Stimulated activated CD4-positive, alpha-beta T cell treated with anti-CD3 and anti-CD28 coated beads, Interleukin-1b, Interleukin-23, amount 100 ng/mL, for 48 hours (primary cell): ENCODE measurements at places on chromosomes 7 and 10.

DNA sequence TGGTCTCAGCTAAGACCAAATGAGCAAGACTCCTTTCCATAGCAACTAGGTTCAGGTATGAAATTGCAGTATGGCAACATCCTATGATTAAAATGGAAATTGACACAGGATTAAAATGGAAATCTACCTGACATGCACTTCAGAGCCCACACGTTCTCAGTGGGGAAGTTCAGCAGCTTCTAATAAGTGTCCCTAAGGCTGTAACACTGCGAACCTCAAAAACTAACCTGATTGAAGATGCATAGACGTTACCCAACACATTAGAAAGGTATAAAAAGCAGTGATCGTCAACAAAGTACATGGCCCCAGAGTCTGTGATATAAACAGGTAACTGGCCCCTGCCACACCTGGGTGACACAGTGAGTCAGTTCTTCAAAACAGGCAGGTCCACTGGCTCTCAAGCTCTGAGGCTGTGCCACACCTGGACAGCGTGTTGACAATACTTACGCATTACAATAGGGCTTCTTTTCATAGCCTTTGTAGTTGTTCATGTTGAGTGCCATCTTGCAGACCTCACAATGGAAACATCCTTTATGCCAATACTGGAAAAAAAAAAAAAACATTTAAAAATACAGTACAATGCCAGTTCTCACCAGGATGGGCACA, 274.9 kb upstream of the NEBL start:
- no peak for DNase-seq

GRCh38 chr7:125830743-125831142, 901.1 kb upstream of the POT1 start:
- no peak for DNase-seq

DNA sequence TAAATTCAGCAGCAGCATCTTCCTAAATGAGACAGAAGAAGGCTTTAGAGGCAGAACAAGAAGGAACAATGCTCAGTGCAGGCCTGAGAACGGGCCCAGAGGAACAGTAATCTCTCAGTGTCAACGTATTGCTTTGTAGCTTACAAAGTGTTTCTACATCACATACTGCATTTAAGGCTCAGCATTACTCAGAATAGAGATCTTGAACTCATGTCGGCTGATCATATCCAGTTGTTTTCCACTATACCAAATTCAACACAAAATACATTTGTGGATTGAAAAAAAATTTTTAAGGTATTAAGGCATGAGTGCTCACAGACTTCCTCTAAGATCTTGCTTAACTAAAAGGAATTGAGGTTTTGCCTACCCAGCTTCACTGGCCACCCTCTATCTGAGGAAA, 325.1 kb downstream of the HPSE2 start:
- no peak for DNase-seq

DNA sequence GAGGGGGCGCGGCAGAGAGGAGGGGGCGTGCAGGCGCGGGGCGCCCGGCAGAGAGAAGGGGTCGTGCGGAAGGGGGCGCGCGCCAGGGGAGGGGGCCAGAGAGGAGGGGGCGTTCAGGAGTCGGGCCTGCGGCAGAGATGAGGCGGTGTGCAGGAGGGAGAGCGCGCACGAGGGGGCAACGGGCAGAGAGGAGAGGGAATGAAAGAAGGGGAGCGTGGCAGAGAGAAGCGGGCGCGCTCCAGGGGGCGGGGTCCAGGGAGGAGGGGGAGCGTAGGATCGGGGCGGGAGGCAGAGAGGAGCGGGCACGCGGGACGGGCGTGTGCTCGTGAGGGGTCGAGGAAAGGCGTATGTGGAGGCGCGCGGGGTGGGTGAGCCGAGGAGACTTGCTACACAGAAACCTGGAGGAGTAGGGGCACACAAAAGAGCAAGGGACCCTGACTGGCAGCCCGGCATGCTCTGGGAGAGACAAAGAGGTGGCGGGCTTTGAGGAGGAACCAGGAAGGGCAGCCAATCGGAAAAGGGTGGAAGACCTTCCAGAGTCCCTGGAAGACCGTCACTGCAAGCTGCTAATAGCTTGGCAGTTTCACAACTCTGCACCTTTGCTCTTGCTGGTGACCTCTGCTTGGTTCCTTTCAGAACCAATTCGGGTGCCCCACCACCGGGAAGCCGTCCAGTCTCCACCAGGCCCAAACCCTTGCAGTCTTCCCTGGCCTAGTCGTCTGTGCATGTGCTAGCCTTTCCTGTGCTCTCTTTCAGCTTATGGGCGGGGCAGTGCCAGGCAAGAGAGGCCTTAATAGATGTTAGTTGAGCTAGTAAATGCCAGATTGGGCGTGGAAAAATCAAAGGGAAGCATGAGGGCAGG, 639 bp downstream of the DYDC2 start:
- DNase-seq, result no peak

DNA sequence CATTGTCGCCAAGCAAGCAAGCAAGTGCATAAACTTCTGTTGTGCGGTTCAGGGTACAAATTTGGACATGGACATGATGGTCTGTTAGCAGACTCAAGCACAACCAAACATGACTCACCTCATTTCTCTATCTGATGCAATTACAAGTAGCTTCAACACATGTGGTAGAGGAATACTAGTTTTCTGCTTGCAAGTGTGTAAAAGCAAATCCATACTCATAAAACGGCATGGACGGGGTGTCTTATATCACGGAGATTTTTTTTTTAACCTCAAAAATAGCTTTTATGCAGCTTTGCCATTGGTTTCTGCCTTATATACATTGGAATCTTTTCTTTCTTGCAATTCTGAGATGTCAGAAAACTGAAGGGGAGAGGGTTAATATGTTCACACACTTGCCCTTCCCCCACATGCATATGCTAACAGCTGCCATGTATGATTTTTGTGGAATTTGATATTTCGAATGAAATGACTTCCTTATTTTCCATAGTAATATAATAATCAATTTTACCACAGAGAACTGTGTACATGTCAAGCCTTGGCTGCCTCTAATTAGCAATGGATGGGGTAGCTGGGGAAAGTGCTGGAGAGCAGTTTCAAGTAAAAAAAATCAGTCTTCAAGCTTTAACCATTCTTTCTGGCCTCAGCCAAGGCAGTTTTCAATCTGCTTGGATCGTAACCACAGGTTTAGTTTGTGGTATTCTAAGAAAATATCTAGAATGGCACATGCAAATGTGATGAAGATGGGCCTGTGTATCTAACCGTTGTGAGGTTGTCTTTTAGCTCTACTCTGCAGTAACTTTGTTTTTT, 106.0 kb upstream of the PDCD4 start:
- no peak for DNase-seq
